ENCODE measurements at places on chromosomes 2 and 18.

DNA sequence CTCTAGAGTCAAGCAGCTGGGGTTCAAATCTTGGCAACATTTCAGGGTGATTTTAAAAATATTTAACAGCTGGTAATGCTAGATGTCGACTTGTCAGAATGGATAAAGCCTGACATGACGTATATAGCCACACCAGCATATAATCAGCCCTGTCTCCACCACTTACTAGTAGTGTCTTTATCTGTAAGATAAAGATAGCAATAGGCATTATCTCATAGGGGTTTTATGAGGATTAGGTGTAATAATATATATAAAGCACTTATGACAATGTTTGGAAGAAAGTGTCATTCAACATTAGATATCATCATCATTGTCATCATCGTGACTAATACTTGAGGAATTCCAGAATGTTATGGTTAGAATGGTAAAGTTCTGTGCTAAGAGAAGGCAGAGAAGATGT lies 369.0 kb upstream of the CWC22 start:
- DNase-seq: no peak

- DNase-seq: no peak
Observed at GRCh38 chr2:167380555-167380954, 492.3 kb downstream of the XIRP2 start.

GRCh38 chr2:71778514-71778913 lies 325.2 kb downstream of the DYSF start:
- DNase-seq: no peak

GRCh38 chr18:74453642-74454198 lies 3.4 kb downstream of the DIPK1C start:
- DNase-seq: no peak

DNA sequence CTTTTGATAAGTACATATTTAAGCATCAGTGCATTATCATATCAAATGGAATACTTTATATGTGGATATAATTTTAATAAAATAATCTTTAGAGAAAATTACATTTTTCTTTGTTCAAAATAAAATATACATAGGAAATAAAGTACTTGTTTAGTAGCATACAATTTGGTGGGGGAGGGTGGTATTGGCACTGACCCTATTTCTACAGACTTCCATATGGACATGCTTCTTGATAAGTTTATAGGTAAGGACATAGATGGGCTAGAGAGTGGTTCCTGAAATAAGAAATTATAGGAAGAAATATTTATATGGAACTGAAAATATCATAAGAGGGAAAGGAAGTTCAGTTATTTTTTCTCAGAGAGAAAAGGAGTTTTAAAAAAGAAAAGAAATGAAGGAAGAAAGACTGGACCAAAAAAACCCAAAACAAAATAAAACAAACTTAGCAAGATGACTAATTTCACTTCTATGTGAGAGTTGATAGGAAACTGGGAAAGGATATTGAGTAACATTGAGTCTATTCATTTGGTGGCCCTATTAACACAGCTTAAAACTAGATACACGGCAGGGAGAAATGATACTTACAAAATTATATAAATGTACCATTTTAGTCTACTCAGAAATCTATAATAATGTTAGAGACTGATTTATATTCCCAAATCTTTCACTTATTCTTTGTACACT lies 505.9 kb downstream of the ERBB4 start:
- DNase-seq: no peak

- no peak for DNase-seq
Observed at GRCh38 chr2:217789736-217790181, 213.0 kb downstream of the TNS1 start.

- DNase-seq: no peak
Observed at GRCh38 chr18:34511435-34511834, 198.7 kb upstream of the DTNA start.

- no peak for DNase-seq
Observed at GRCh38 chr18:26546170-26546874, 2.0 kb downstream of the KCTD1 start.

- DNase-seq: no peak
Observed at GRCh38 chr2:23649819-23650218, 264.8 kb downstream of the KLHL29 start.

DNA sequence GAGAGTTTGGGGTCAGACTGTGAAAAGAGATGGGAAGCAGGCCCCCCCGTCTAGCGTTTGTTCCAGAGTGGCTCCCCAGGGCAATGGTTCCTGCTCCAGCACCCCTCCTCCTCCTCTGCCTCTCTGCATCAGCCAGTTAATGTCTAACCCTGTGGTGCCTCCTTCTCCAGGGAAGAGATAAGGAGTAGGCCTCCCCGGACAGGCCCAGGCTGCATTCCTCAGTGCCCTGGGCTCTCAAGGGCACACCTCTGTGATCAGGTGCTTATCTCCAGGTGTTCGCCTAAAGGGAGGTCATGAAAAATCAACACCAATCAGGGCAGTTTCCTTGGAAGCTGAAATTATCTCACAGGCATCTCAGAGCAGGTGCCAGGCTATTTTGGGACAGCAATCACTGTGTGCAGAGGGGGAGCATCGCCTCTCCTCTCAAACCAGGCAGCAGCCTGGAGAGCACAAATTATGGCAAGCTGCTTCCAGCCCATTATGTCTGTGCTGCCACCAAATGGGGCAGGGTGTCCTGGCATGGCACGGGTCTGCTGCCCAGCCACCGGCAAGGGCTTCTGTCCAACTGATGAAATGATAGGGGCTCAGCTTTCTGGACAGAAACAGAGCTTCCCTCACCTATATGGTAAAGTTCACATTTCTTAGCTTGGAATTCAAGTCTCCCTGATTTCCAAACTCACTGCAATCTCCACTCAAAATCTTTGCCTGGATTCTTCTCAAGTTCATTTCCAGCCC lies 255.8 kb upstream of the SLC14A2 start:
- no peak for DNase-seq

DNA sequence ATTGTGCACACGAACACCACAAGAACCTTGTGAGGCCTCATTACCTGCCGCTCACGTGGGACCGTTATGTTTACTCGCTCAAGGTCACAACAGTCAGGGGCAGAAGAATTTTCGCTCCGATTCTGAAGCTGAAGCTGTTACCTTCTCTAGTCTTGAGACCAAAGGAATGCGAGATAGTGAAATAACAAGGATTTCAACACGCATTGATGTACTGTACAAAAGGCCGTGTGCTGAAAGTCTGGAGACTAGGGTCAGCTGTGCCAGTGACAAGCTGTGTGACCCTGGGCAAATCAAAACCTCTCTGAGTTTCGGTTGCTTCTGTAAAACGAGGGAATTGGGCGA lies 583 bp downstream of the NEMP2 start:
- DNase-seq: no peak

DNA sequence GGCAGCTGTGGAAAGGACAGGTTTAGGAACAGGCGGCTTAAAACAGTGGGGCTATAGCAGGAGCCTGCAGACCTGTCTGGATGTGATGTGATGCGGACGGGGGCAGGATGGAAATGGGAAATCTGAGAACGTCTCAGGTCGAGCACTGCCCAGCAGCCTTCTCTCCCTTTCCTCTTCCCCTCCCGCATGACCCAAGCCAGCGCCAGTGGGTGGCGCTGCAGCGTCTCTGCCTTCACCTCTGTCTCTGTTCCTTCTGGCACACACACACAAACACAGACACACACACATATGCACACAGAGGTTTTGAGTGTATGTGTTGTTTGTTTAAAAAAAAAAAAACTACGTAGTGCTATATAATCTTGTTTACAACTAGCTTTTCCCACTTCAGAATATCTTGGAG lies 82.0 kb upstream of the SLC66A3 start:
- DNase-seq: peak; percentile 64

DNA sequence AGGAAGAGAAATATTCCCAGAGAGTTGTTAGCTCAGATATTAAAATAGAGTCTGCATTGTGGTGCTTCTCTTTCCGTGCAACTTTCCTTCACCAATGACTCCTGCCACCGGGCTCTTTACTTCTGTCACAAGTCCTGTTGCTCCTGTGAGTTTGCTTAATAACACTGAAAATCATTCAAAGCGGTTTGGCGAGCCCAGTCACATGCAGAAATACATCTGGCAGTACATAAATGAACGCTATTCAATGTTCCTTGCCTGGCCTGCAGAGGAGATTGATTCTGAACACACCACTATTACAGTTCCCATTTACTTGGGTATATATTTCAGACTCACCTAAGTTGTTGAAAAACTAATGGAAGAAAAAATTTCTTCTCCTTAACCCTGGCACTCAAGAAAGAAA lies 276.6 kb downstream of the ZNF521 start:
- DNase-seq: no peak

DNA sequence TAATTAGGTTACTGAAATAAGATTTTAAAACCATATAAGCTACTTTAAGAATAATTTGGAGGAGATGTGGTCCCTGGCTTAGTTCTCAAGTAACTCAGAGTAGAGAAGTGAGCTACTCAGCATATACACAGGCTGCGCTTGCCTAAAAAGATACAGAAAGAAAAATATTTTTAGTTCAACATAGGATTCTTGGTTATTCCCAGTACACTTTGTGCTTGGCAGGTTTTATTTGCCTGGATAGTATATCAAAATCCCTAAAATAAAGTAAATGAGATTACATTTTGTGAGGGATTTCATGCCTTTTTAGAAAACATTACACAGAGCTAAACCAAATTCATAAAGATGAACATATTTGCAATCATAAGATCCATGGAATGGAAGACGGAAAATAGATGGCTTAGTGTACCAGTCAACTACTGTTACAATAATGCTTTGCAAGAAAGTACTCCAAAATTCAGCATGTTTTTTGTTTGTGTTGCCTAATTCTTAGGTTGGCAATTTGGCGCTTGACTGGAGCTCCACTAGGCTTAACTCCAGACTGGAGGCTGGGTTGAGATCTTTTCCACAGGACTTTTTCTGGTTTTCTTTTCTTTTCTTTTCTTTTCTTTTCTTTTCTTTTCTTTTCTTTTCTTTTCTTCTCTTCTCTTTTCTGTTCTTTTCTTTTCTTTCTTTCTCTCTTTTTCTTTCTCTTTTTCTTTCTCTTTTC lies 600.5 kb upstream of the SYT4 start:
- no peak for DNase-seq

GRCh38 chr2:72747344-72747743 lies 78.5 kb downstream of the EXOC6B start:
- DNase-seq: no peak

GRCh38 chr2:226756131-226756530 lies 43.5 kb downstream of the IRS1 start:
- no peak for DNase-seq

DNA sequence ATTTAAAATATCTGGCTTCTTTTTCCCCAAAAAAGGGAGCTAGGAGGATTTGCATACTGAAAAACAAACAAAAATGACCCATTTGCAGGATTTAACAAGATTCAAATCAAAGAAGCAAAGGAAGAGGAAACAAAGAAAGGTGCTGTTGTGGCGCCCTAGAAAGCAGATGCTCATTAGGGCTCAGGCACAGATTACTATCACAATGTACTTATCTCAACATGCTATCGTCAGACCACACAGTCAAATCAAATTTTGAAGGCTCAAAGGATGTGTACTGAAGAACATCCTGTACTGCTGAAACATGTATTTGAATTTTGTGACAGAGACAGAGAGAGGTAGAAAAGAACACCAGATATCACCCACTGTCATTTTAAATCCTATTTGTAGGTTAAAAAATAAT lies 10.9 kb downstream of the RBMS1 start:
- no peak for DNase-seq

GRCh38 chr2:241559323-241560161 lies 997 bp downstream of the BOK start:
- DNase-seq: peak; percentile 80

GRCh38 chr2:68767996-68768395 lies 33.4 kb downstream of the ARHGAP25 start:
- DNase-seq: no peak

DNA sequence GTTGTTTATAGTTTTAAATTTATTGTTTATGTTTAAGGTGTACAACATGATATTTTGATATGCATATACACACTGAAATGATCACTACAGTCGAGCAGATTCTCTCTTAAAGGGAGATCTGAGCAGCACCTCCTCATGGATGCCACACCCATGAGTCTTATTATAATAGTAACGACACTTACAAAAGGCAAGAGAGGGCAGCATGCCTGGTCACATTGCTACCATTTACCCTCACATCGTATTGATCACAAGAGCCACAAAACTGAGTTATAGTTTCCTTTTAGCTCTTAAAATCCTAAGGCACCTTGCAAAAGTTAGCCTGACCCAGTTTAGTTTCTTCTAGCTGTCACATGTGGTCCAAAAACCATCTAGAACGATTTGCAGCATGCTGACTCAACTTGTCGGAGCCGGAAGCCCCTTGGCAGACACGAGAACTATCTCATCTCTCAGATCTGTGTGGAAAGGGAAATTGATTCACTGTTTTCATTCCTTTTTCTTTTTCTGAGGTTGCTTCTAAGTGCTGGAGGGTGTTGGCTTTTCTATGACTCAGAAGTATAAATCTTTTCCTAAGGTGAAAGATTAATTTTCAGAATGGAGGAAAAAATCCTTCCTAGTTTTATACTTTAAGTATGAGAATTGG lies 85.3 kb downstream of the CDC42EP3 start:
- DNase-seq: no peak

DNA sequence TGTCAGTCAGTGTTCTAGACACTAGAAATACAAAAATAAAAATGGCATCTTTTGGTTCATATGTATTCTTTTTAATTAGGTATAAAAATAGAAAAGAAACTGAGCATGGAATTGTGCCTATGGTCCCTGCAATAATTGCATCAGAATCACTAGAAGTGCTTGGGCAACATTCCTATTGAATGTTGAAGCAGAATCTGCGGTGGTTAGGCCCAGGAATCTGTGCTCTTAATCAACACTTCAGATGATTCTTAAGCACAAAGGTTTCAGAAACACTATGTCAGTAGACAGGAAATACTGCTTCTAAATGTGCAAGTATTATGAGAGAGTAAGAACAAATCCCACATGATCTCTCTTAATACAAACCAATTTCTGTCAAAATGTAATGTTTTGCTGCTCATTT lies 20.3 kb upstream of the RBBP8 start:
- no peak for DNase-seq

DNA sequence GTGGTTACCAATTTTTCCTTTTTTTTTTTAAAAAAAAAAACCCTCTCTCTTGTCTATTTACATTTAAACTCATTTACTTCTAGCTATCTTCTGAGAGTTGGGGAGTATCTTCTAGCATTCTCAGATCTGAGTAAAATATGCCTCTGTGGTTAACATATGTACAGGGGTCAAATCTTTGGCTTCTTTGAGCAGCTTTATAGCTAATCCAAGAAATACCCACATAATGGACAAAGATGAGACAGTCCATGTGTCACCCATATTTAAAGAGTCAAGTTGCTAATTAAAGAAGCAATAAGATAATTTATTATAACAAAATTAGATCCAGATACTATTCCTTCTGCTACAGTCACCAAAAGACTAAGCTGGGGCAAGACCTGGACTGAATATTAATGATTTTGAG lies 139.0 kb upstream of the HNRNPA3 start:
- no peak for DNase-seq

GRCh38 chr18:42072407-42072806 lies 117.4 kb downstream of the PIK3C3 start:
- no peak for DNase-seq

DNA sequence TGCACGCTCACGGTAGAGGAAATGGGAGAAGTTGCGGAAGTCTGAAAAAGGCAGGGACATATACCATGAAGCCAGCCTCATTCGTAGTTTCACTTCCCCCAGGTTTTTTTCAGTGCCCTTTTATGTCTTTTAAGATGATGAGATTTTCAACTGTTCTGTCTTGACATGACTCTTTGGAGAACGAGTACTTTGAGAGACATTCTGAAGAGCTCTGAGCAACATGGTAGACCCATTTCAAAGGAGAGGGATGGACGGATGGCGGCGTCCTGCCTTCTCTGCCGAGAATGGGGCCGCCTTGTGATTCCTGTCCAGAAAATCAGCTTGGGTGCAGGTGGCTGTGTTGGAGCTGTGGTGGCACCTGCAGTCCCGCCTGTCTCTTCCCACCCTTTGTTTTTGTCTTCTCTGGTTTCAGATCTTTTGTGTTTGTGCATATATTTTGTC lies 41.7 kb downstream of the SH3BP4 start:
- DNase-seq: no peak

All from D341Med (cell line).